Inflammatory macrophage treated with lipopolysaccharide for 4 hours (primary cell): ENCODE measurements at places on chromosomes 16 and 17.

- DNase-seq, result no peak
Observed at GRCh38 chr17:72152387-72152929, 31.6 kb downstream of the SOX9 start.

DNA sequence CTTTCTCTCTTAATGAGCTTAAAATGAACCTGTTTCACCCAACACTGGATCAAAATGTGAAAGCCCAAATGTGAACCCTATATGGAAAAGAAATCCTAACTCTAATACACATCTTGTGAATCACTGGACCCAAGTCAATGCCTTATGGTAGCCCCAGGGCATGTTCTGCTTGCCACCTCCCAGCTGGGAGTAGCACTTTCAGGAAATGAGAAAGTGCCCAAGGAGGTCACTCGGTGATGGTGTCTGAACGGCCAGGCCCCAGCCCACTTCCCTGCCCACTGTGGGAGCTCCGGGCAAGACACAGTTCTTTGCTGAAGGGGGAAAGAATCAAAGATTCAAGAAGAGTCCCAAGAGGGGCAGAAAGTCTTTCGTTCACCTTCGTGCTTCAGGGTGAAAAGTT is 46.1 kb downstream of the GTF3C1 start:
- no peak for DNase-seq

- no peak for DNase-seq
Observed at GRCh38 chr16:85400305-85401205, 212.6 kb upstream of the GSE1 start.

- DNase-seq, result no peak
Observed at GRCh38 chr17:5874486-5874885, 195.7 kb upstream of the WSCD1 start.

- DNase-seq, result no peak
Observed at GRCh38 chr16:66587881-66588600, 8.8 kb downstream of the CMTM2 start.

- no peak for DNase-seq
Observed at GRCh38 chr17:67784364-67785121, 40.8 kb upstream of the BPTF start.

DNA sequence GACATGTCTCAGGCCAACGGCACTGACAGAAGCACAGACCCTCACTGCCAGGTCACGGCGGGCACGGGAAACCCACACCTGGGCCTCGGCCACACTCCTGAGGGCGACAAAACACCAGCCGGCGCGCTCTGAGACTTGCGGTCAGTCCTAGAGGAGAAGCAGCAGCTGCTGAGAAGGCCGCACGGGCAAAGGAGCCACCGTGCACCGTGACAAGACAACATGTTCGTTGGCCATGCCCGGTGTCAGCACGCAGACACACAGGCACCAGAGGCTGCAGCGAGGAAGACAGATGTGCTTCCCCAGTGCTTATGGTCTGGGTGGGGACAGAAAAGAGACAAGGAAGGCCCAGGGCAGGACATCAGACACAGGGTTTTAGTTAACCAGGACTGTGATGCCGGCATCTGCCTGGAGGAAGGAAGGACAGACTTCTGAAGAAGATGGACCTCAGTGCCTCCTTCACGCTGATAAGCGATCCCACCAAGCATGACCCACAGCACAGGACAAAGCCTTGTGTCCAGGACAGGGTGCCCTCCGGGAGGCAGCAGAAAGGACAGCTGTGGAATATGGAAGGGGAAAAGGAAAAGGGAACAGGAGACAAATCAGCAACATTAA is 84.0 kb downstream of the ANKRD11 start:
- no peak for DNase-seq

GRCh38 chr16:26795184-26795583 is 271.5 kb upstream of the C16orf82 start:
- no peak for DNase-seq

- DNase-seq, result no peak
Observed at GRCh38 chr17:17325816-17326215, 22.6 kb downstream of the NT5M start.

DNA sequence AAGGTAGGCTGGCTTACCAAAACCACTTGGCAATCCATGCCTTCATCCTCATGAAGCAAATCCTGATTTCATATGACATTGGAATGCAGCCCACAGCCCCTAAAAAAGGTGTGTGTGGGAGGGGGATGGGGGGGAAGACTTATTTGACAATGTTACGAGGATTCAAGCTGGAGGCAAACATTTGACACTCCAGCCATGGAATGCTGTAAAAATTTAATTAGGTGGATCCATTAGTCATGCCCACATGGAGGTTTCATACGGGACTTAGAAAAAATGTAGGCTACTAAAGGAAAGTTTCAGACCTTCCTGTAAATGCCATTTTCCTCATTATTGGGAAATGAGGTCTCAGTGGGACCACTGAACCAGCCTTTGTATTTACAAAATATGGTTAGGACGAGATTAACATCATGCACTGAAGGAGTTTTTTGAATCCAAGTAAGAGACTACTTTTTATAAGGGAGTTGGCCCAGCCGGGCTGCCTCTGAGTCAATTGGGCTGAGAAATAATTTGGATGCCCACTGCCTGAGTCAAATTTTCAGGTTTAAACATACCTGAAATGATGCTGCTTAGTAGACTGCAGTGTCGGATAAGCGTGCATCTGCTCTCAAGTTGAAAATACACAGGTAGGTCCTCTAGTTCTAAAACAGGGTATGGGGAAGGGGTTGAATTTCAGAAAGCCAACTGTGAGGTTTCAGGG is 44.6 kb upstream of the MAF start:
- no peak for DNase-seq

DNA sequence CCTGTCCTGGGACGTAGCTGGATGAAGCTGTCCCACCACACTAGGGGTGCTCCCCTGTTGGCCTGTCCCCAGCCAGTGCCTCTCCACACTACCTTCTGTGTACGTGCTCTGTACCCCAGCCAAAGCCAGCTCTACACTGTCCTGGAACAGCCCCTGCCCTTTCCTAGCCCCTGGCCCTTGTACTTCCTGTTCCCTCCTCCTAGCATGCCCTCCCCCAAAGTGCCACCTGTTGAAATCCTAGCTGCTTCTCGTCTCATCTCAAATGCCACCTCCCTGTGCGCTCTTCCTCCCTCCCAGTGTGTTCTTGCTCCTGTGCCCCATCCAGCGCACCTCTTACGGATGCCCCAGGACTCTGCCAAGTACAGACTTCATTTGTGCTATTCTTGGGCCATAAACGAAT is 33.5 kb downstream of the IRX3 start:
- no peak for DNase-seq

DNA sequence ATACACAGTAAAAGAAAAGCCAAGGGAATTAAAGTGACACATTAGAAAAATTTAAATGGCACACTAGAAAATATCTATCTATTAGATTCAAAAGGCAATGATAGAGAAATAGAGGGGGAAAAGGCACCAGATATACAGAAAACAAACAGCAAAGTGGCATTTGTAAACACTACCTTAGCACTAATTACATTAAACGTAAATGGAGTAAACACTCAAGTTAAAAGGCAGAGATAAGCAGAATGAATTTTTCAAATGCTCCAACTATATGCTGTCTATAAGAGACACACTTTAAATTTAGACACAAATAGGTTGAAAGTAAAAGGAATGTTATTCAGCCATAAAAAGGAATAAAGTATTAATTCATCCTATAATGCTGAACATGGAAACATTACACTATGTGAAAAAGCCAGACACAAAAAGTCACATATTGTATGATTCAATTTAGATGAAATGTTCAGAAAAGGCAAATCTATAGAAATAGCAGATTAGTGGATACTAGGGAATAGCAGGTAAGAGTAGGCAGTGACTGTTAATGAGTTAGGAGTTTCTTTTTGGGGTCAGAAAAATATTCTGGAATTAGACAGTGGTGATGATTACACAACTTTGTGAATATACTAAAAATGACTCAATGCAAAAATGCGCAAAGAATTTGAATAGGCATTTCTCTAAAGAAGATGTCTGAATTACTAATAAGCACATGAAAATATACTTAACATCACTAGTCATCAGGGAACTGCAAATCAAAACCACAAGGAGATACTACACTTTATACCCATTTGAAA is 92.4 kb downstream of the BRIP1 start:
- DNase-seq, result no peak

DNA sequence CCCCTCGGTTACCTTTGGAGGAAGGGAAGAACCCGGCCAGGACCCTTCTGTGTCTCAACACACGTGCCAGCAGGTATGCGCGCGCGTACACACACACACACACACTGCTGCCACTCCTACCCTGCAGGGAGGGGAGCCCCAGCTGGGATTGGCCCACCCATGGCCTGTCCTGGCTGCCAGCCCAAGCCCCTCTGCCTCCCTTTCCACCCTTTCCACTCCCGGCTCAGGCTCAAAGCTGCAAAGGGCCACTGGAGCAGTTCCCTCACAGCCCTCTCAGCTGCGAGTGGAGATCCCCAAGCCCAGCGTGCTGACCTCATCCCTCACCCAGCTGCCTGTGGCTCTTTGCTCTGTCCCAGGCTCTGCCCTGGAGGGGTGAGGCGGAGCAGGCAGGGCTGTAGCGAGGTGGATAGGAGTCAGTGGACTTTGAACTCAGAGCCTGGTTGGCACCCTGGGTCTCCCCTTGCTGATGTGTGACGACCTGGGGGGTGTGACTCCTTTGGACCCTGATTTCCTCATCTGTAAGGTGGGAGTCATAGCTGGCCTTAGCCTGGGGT is 14.5 kb downstream of the KIF19 start:
- no peak for DNase-seq
